ENCODE measurements at places on chromosomes 3 and 15. TPM values are rescaled to one million over a fixed set of nuclear protein-coding genes. Genes with fewer than 3 reads are reported as not detected.

P3H2 gene
- polyA plus RNA-seq: 4.7 TPM

ZNF774 gene
- 0.93 TPM for polyA plus RNA-seq

GRCh38 chr3:71350998-71351397, 232.5 kb downstream of the FOXP1 start:
- no peaks in the 10 kb centered on the region for H3K36me3 ChIP-seq
- DNase-seq: no peak
- no peak overlapping the region for H3K4me3 ChIP-seq
- peaks cover 12% of the 10 kb centered on the region for H3K4me1 ChIP-seq

DNA sequence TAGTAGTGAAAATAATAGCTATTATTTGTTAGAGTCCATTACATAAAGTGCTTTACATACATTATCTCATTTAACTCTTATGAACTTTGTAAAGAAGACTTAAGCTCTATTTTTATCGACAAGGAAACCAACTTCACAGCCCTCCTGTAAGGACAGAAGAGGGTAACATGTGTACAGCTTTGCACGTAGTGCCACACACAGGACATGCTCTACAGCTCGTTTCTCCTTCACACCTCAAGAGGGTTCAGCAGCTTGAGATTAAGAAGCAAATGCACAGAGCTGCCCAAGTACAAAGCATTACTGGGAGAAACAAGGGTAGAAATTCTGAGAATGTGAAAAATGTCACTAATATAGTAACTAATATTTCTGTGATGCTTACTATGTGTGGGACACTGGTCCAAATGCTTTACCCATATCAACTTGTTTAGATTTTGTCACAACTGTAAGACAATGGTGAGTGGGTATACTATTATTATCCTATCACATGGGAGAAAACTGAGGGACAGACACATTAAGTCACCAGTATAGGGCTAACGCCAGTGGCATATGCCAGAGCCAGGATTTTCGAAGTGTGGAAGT, 327.8 kb downstream of the CTNNB1 start:
- no peak overlapping the region for H3K27ac ChIP-seq
- DNase-seq: no peak
- no peaks in the 10 kb centered on the region for H3K4me1 ChIP-seq
- H3K4me3 ChIP-seq: no peak overlapping the region

DNA sequence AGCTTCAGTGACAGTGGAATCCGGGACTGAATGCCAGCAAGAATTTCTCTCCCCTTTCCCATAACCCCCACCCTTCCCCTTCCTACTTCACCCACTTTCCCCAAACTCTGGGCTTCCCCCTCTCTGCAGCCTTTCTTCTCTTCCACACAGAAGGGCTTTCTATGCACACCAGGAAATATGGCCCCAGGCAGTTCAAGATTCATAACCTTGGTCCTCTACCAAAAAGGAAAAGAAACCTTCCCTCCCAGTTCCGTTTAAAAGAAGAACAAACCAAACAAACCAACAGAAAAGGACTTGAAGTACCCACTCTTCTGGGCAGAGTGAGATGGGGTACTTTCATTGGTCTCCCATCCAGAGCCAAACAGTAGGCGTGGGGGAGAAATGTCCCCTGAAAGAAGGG, 68.8 kb upstream of the ABHD2 start:
- H3K4me1 ChIP-seq: peaks cover 25% of the 10 kb centered on the region
- peaks cover 4% of the 10 kb centered on the region for H3K27me3 ChIP-seq

DNA sequence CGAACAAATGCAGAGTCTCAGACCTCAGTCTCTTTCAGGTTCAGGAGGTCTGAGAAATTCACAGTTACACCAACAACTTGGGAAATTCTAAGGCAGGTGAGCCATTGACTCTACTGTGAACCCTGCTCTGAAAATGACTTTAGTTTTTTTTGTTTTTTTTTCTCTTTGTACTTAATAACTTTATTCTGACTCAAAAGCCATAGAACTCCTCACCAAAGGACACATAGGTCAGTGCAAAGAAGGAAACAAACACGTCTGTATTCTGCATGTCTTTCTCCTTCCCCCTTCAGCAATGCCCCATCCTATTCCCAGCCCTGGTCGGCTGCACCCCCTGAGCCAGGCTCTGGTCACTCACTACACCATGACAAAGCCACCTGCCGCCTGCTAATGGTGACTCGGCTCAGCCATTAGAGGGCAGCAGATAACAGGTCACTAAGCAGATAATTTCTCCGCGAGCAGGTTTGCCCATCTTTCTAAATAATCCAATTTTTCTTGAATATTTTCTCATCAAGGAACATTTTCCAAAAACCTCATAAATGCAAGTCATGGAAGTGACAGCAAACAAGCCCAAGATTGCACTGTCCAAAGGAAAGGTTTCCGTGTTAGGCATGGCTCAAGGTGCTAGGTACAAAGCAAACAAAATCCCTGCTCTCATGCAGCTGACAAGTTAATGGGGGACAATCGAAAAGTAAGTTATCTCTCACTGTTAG, 37.7 kb downstream of the TM4SF4 start:
- no peak overlapping the region for H3K4me3 ChIP-seq
- peak; percentile 67 for DNase-seq
- no peak overlapping the region for H3K27ac ChIP-seq
- H3K36me3 ChIP-seq: no peaks in the 10 kb centered on the region
- no peaks in the 10 kb centered on the region for H3K27me3 ChIP-seq

- H3K27ac ChIP-seq: peak overlapping the region; percentile 70
- H3K4me3 ChIP-seq: no peak overlapping the region
- no peaks in the 10 kb centered on the region for H3K27me3 ChIP-seq
- peaks cover 31% of the 10 kb centered on the region for H3K4me1 ChIP-seq
- no peaks in the 10 kb centered on the region for H3K36me3 ChIP-seq
- DNase-seq: no peak
These were observed 42.3 kb upstream of the LIMD1 start for GRCh38 chr3:45552031-45552793.

DNA sequence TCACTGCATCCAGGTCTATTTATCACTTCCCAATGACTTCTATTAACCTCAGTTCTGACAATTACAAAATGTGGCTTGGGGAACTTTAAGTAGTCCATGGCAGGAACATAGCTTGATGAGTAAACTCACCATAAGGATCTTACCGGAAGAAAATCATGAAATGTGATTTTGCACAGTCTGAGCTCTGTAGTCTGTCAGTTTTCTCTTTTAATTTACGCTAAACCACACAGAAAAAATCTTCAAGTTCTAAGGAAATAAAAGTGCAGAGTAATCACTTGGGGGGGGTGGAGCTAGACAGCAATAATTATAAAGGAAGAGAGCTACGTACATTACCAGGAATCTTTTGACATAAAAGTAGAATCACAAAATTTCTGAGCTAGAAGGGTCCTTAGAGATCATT, 9.2 kb downstream of the TBC1D5 start:
- DNase-seq: no peak
- H3K36me3 ChIP-seq: peaks cover 3% of the 10 kb centered on the region
- peaks cover 17% of the 10 kb centered on the region for H3K4me1 ChIP-seq
- H3K27ac ChIP-seq: no peak overlapping the region

- no peak overlapping the region for H3K4me3 ChIP-seq
- no peaks in the 10 kb centered on the region for H3K36me3 ChIP-seq
- no peak overlapping the region for H3K27ac ChIP-seq
- no peaks in the 10 kb centered on the region for H3K4me1 ChIP-seq
- H3K27me3 ChIP-seq: no peaks in the 10 kb centered on the region
These were observed 122.0 kb upstream of the EOMES start for GRCh38 chr3:27844052-27844675.

DNA sequence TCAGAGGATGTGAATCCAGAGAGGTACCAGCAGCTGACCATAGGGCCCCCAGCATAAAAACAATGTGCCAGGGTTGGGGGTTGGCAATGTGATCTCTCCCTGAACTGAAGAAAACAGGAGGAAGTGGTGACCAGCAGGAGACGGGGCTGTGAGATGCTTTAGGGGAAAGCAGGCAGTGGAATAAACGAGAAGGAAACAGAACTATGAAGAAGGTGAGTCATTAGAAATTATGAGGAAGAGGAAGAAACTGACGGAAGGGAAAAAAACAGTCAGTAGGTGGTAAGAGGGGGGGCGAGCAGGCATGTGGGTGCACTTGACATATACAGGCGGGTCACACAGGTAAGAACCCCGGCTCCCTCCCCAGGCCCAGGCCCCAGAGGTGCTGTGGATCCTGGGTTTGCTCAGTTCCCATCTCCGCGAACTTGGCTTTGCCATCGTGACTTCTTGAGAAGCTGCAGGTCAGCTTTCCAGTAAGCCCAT, 42.2 kb upstream of the B3GNT5 start:
- H3K4me3 ChIP-seq: no peak overlapping the region
- H3K27ac ChIP-seq: peak overlapping the region; percentile 52
- H3K36me3 ChIP-seq: no peaks in the 10 kb centered on the region
- peak; percentile 27 for DNase-seq
- H3K4me1 ChIP-seq: no peaks in the 10 kb centered on the region

GRCh38 chr15:64355348-64355943, 527 bp downstream of the CSNK1G1 start:
- H3K36me3 ChIP-seq: no peaks in the 10 kb centered on the region
- DNase-seq: peak; percentile 68
- H3K27ac ChIP-seq: peak overlapping the region; percentile 69
- H3K4me1 ChIP-seq: peaks cover 27% of the 10 kb centered on the region

All from stomach (tissue), 19 donors.